ENCODE measurements at places on chromosomes 5 and 9.

DNA sequence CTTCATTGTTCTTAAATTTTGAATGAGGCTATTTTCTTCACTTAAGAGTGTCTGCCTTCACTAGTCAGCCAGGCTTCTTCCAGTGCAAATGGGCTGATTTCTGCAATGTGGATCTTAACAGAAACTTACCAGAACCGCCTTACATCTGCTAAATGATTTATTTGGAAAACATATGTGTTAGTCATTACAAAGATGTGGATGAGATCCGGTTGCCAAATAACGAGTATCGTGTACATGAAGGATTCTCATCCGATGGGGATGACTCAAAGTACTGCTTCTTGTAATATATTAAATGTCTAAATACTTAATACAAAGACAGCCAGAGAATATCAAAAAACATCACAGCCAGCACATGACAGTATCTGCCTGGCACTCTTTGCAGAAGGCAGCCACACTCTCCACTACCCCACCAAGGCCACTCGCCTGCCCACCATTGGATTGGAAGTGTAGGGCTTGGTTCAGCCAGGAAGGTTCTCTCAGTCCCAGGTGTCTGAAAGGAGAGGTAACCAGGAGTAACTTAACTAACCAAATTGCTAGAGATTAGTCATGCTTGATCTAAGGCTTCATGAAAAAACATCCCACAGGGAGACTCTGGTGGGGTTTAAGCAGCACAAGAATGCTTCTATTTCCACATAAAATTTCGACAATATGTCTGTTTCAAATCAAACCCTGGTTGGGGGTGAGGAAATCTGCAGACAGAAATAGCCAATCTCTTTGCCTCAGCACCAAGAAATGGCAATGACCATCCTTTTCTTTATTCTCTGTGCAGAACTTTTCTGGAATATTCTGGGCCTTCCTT, 174.8 kb downstream of the GADD45G start:
- DNase-seq = no peak

- DNase-seq = no peak
These were observed 213.4 kb downstream of the ATPSCKMT start for GRCh38 chr5:10036136-10036815.

- DNase-seq = no peak
These were observed 24.5 kb upstream of the APC start for GRCh38 chr5:112713206-112713605.

GRCh38 chr9:7245976-7246580, 488.3 kb downstream of the KDM4C start:
- no peak for DNase-seq

- no peak for DNase-seq
These were observed 8.2 kb downstream of the ALDOB start for GRCh38 chr9:101427358-101427757.

DNA sequence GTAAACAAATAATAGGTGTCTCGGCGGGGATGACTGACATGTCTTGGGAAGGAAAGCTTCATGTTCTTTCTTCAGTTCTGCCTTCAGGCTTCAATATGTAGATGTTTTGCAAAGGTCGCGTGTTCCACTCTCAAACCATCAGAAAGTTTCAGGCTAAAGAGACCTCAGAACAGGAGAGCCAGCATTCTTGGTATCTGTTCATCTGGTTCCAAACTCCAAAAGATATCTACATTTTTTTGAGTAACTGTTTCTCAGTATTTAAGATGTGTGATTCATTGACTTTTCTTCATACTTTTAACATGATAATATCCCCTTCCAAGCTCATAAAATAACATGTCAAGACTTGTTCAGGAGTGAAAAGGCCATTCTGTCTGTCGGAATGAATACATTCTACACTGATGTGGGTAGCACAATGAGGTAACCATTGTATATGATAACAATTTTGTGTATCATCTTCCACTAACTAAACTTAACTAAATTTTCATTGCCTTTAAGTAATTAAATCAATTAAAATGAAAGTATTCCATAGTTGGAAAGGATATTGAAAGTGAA, 183.6 kb downstream of the CFAP90 start:
- DNase-seq = no peak

- DNase-seq = no peak
These were observed 9.9 kb downstream of the PTCH1 start for GRCh38 chr9:95506678-95507463.

DNA sequence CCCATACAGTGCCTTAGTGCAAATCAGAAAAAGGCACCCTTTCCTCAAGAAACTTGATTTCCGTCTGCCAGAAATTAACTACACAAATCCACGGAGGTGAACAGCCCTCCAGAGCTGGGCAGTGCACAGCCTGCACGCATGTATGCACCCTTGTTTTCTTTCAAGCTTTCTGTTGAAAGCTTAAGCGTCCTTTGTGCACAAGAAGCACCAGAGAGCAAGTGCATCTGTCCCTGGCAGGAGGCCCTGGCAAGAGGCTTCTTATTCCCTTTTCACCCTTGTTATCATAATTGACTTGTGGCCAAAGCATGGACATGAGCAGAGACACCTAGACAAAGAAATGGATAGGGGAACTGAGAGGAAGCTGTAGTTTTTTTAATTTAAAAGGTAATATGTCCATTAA, 47.4 kb upstream of the ATG10 start:
- no peak for DNase-seq

DNA sequence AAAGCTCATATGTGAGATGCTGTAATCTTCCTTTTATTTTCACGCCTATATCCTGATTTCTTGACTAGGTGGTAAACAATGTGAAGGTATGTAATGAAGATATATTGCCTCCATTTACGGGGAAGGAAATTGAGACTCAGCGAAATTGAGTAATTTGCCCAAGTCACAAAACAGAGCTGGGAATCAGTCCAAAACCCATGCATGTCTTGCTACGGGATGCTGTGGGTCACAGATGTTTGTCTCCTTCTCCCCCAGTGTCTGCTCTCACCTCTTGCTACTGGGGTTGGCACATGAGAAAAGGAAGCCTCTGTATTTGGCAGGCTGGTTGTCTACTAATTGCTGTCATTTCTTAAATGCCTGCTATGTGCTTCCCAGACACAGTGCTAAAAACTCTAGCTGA, 53.7 kb upstream of the TEX48 start:
- no peak for DNase-seq

DNA sequence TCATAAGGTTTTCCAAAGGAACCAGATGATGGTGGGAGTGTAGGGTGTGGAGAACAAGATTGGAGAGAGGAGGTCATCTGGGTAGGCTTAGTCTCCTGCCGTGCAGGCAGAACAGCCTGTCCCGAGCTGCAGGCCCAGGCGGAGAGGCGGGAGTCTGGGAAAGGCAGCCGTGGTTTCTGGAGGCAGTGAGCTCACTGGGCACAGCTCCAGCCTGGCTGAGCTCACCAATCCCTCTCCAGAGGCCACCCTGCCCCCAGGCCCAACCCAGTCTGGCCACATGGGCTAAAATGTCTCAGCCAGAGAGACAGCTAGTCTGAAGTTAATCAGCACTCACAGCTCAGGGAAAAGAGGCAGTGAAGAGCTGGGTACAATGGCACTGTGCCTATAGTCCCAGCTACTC, 12.3 kb downstream of the P4HA2 start:
- DNase-seq = no peak
